Activated CD8-positive, alpha-beta memory T cell treated with anti-CD3 and anti-CD28 coated beads for 1 hour (primary cell): ENCODE measurements at places on chromosomes 6 and 20.

DNA sequence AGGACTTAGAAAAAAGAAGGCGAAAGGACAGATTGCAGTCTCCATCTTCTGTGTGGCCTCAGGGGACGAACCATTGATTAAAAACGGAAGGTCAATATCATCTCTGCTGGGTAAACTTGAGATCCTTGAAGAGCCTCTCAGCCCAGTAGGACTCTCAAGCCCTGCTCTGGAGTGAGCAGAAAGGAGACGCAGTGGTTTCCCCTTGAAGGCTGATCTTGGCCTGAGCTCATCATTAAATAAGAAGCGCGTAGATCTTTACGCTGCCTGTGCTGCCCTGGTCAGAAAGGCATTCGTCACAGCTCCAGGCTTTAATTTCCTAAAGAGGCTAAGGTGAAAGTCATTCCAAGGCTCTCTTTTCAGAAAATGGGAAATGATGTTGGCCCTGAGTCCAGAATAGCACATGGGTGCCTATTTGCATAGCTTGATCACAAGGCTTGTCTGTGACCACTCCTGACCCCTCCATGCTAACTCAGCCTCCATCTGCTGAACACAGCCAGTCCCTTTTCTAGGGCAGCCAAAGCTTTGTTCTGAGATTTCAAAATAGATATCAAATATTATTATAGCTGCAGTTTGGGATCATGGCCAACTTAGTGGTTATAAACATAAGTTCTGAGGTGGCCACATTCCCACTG lies 29.3 kb upstream of the XRN2 start:
- no peak for DNase-seq

DNA sequence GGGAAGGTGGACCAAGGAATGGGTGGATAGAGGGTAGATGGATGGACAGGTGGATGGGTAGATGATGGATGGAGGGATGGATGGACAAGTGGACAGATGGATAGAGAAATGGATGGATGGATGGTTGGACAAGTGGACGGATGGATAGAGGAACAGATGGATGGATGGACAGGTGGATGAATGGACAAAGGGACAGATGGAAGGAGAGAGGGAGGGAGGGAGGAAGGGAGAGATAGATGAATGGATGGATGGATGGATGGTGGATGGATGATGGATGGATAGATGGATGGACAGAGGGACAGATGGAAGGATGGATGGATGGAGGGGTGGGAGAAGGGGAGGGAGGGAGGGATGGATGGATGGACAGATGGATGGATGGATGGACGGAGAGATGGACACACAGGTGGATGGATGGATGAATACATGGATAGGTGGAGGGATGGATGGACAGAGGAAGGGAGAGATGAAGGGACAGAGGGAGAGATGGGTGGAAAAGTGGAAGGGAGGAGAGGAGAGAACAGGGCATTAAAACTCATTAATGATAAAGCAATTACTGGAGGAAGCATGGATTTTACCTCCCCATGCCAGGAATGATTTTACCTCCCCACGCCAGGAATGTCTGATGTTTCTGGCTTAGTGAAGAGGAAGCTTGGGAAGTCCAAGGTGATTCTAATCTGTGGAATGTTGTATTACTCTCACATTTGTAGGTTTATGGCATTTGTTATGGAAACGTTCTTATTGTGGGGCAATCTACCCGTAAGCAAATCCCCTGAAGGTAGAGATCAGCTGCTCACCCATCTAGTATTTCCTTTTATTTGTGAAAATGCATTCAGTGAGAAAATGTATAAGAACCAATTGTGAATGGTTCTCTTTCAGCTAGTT lies 383.3 kb downstream of the TAF4 start:
- no peak for DNase-seq

- DNase-seq, result no peak
These were observed 1509.0 kb downstream of the GRIK2 start for GRCh38 chr6:102902471-102902870.

GRCh38 chr6:21306546-21306945 lies 287.0 kb upstream of the SOX4 start:
- DNase-seq, result no peak

DNA sequence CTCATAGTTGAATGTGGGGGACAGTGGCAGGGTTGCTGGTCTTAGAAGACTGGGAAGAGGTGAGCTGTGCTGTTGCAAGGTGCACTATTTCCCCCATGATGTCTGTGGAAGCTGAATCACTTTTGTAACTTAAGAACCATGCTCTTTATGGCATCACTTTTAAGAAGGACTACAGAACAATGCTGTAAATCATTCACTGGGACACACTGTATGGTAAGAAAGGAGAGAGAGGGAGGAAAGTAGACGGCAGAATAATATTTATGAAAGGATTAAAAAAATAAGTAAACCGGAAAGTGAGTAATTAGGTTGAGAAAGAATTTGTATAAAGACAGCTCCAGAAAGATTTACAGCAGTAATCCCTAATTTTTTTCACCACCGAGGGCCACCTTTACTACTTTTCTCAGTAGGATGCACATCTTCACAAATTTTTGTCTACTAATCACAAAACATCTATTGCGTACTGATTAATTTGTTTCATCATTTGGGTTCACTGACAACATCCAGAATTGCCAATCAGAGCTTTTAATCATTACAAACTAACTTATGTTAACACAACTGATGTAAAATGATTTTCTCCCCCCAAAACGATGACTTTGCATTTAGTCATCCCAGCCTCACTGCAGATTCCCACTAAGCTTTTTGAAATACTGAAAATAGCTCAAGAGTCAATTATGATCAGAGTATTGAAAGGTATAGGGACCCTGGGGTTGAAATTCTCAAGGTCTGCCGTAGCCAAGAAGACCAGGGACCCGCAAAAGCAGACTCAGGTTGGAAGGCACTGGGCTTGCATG lies 560.7 kb upstream of the NOX3 start:
- DNase-seq, result no peak

GRCh38 chr6:331622-332521 lies 39.6 kb downstream of the DUSP22 start:
- DNase-seq, result no peak

- DNase-seq, result no peak
These were observed 146.2 kb upstream of the CARMIL1 start for GRCh38 chr6:25132934-25133333.

DNA sequence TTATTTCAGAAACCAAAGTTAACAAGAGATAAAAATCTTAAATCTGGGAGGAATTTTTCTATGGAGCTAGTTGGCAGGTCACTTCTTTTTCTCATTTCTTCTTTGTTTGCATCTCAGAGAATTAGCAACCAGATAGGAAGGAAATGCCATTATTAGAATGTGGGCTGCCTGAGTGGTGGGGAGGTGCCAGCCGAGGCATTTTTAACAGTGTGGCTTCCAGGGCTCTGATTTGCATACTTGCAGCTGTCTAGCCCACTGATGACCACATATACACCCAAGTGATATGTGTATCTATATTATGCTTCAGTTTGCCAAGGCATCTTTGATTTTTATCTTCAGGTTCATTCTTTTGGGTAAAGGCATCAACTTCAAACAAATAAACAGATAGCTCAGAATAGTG lies 206.7 kb downstream of the CLIC5 start:
- DNase-seq, result no peak

DNA sequence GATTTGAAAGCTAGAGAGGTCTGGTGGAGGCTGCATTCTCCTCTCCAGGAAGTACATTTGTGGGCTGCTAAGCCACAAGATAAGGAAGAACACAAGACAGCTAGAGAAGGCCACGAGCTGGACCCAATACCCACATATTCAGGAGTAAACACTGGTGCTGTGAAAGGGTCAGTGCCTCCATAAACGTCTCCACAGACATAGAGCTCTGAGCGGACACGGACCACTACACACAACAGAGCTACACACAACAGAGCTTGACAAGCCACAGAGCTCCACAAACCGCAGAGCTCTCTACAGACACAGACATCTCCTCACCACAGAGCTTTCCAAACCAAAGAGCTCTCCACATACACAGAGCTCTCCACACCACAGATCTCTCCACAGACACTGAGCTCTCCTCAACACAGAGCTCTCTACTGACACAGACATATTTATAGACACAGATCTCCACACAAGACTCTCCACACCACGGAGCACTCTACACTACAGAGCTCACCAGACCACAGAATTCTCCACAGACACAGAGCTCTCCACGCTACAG lies 51.9 kb downstream of the ERMARD start:
- no peak for DNase-seq

DNA sequence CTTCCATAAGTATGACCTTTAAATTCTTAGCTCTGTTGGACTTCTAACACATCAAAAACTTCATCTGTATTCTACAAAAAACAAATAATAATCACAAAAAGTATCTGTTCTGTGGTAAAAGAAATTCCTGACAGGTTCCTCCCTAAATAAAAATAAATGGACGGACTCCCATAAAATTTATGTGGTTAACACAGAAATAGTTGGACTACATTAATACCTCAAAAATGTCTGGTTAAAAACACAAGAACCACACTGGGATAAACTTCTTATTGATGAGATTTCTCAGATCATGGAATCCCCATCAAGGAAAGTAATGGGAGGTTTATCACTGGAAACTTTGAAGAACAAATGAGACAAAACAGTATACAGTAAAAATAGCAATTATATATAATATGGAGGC lies 172.4 kb downstream of the MOXD1 start:
- DNase-seq, result no peak

DNA sequence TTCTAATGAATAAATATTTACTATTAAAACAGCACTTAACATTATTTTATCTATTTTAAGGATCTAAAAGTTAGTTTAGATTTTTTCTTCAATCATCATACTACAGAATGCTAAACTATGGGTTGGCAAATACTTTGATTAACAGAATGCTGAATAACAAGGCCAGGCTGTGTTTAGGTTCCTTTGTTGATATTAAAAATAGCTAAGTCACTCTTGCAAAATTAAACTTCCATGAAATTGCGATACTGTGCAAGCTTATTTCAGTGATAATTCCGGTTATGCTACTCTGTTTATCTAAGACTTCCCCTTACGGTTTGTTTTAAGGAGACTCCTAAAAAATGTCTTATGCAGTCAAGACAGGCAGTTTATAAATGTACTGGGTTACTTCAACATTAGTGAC lies 2.8 kb downstream of the RNF24 start:
- no peak for DNase-seq

DNA sequence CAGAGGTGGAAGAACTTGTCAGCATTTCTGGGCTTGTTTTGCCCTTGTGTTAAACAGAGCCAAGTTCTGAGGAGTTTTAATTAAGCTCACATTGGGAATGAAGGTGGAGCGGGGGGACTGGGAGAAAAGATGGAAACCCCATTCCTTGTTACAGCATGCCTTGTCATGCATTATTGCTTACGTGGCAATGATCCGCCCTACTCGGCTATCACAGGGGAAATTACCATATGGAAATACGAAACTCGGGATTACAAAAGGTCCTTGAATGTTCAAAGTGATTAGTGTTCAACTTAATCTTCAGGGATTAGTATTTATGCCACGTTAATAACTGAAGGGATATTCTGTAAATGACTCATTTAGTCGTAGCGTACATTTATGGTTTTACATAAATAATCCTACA lies 86.4 kb downstream of the MAP3K7 start:
- no peak for DNase-seq

GRCh38 chr6:52362443-52363227 lies 684 bp downstream of the PAQR8 start:
- no peak for DNase-seq

DNA sequence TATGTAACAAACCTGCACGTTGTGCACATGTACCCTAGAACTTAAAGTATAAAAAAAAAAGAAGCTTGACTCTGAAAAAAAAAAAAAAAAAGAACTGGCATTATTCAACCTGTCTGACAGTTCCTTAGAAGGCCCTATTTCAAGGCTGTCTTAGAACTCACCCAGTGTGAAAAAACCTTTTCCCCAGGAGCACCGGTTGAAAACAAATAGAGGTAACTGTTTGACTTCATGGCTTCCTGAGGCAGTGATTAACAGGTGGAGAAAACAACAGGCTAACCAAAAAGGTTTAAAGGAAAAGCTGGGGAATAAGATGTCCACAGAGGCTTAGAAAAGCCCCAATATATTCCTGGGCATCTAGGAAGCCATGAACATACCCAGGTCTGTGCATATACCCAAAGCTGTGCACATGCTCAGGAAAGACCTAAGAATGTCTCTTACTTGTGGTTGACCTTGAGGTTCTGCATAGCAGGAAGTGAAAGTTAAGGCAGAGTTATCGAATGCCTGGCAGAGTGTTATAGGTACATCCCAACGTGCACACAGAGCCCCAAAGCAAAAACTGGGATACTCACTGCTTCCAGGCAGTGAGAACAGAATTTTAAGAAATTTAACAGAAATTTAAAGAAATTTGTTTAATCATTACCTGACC lies 7.0 kb downstream of the UQCC1 start:
- no peak for DNase-seq

DNA sequence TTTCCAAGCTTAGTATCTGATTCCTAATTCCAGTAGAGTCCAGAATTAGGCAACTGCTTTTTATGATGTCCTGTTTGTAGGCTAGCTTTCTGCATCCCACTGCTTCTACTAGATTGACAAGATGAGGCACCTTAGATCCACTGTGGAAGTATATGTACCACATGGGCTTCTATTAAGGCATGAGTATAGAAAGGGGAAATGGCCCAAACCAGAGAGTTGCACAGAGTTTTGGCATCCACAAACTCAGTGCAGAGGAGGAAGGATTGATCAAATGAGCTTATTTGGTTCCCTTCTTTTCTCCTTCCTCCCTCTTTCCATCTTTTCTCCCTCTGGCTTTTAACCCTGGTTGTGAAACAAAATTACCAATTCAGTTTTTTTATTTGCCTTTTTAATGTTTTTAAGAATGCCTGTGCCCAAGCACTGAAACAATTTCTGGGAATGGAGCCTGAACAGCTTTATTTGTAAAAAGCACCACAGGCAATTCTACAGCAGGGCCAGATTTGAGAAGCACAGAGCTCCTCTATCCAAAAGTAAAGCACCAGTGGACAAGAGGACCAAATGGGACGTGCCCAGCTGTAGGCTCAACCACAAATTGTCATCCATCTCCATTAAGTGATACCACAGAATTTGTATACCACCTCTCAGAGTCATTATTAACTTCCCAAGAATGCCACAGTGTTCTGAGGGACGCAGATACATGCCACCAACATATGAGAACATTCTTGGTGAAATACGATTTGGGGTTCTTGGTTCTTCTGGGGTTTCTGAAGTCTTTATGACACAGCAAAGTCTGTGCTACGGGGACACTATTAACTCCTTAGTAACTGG lies 969.1 kb downstream of the KIF16B start:
- no peak for DNase-seq

GRCh38 chr6:7902221-7902620 lies 8.4 kb downstream of the TXNDC5 start:
- no peak for DNase-seq

DNA sequence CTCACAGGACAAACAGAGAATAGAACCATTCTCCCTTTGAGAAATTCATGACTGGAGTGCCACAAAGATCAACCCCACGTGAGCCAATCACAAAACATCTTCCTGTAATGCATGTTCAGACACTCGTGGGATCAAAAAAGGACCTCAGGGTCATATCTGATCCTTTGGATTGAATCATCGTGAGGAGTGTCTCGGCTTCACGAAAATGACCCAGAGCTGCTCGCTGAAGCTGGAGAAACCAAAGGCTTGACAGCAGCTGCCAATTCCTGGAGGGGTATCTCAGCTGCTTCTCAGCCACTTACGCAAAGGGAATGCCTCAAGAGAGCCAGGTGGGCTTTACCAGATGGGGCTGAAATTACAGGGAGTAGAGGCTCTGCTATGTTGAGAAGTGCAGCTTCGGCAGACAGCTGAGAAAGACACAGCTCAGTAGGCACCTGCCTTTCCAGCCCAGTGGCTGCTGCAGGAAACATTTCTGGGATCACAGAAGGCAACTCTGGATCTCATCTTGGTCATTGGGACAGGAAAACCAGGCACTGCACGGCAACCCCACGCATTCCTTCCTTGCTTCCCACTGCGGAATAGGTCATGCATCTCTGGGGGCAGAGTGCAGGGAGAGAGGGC lies 813.1 kb downstream of the KIF16B start:
- no peak for DNase-seq

- no peak for DNase-seq
These were observed 5.1 kb downstream of the SNTA1 start for GRCh38 chr20:33438481-33438880.
